ENCODE measurements at places on chromosomes 5 and 9. TPM values are rescaled to one million over a fixed set of nuclear protein-coding genes. Genes with fewer than 3 reads are reported as not detected.

HTR1A gene
- total RNA-seq = not detected

RNF130 gene
- 135 TPM for total RNA-seq

C6 gene
- total RNA-seq = 6.8 TPM

CYLC2 gene
- total RNA-seq = not detected

GRCh38 chr9:112532427-112532826 lies 45.8 kb downstream of the KIAA1958 start:
- DNase-seq = no peak

DNA sequence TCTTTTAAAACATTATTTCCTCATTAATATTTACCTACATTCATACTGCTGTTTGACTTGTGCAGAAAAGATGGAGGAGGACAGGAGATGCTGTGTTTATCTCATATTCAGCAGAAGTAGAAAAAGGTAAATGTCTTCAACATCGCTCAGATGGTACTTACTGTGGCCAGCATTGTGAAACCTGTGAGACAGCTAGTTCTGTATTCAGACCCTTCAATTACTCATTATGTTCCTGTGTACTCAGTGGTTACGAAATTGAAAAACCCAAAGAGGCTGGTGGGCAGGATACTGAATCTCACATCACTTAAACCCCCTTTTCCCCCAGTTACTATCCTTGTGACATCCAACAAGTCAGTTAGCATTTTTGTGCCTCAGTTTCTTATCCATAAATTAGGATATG lies 216.0 kb downstream of the KDM4C start:
- DNase-seq = no peak

DNA sequence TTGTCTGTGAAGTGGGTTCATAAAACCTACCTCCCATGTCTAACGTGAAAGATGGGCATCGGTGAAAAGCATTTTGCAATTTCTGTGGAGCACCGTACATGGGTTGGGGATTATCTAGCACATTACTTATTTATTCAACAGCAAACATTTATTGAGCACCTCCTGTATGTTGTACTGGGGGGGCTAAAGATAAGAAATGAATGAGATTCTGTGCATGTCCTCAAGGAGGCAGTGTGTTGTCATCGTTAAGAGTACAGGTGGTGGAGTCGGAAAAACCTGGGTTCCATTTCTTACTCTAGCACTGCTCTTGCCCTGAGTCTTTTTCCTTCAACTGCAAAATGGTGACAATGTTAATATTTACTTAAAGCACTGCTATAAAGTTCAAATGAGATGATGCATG lies 30.4 kb upstream of the DENND1A start:
- DNase-seq = no peak

GRCh38 chr9:135898634-135899407 lies 8.5 kb downstream of the CAMSAP1 start:
- DNase-seq = peak; percentile 11

DNA sequence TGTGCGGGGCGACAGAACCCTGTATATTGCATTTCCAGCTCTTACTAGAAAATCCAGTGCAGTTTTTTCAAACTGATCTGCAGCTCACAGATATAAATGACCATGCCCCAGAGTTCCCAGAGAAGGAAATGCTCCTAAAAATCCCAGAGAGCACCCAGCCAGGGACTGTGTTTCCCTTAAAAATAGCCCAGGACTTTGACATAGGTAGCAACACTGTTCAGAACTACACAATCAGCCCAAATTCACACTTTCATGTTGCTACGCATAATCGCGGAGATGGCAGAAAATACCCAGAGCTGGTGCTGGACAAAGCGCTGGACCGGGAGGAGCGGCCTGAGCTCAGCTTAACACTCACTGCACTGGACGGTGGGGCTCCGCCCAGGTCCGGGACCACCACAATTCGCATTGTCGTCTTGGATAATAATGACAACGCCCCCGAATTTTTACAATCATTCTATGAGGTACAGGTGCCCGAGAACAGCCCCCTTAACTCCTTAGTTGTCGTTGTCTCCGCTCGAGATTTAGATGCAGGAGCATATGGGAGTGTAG lies 786 bp downstream of the PCDHB5 start:
- no peak for DNase-seq

- no peak for DNase-seq
These were observed 710 bp downstream of the WNK2 start for GRCh38 chr9:93184432-93185265.
